NCI-H446 (cell line): ENCODE measurements at places on chromosomes 2 and 18.

- no peak for DNase-seq
Observed at GRCh38 chr2:41924709-41925408, 123.0 kb upstream of the PKDCC start.

GRCh38 chr18:10497206-10497749 is 28.5 kb upstream of the NAPG start:
- no peak for DNase-seq

DNA sequence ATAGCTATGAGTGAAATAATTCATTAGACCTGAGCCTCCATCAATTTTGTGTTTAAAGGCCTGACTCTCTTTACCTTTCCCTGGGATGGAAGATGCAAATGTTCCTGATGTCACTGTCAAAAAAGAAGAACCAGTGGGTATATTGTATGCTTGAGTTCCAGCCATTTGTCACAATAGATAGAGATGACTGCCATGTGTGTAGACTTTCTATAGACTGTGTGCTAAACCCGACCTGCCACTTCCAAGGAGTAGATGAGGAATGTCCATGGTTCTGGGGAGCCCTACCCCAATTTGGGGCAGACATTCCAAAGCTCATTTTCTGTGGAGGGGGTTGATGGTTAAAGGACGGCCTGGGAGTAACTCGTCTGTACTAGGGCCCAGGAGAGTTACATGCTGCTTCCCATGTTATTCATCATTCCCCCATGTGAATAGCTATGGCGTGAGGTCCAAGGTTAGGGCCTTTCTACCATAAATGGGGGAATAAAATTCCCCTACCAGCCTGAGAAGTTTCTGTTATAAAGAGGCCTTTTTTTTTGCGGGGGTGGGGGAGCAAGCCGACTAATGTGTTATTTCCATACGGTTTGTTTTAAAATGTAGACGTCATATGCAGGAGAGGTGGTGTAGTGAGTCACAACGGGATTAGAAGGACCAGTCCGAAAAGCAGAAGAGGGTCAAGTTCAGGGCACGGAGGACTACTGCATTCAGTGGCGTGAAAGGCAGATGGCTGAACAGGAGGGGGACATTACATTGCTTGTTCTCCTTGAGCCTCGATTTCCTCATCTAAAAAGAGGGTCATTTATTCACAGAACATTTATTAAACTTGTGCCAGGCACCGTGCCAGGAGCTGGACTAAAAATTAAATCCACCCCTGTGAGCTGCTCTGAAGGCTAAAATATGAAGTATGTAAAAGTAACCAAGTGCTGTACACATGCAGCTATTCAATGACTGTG is 24.0 kb downstream of the IL1B start:
- DNase-seq = no peak

DNA sequence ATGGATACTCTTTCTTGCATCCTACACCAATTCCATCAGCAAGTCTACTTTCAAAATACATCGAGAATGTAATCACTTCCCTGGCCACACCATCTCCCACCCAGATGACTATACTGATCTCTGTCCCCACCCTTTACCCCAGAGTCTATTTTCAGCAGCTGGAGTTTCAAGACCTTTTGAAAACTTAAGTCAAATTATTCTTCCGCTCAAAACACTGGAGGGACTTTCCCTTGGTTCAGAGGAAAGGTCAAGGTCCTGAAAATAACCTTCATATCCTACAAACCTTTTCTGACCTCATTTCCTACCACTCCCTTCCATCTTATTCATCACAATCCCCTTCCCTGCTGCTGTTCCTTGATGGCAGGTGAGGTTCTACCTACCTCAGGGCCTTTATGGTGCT is 58.8 kb upstream of the LYPD6 start:
- no peak for DNase-seq

- no peak for DNase-seq
Observed at GRCh38 chr2:238632181-238633060, 205.7 kb downstream of the ASB1 start.

DNA sequence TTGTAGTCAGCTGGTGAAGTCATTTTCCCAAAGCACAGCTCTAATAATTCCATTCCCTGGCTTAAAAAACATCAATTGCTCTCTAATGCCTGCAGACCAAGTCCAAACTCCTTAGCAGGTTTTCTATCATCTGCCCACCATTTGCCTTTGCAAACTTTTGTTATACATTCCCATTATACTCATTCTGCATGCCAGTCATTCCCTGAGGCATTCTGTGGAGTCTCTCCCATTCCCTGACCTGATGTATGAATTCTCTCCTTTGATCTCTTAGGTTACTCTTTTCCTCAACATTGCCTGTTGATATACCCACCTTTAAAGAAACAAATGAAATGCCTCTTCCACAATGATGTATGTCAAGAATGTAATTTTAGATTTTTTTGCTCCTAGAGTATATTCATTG is 852.0 kb upstream of the FSHR start:
- DNase-seq = no peak

GRCh38 chr2:190177249-190178040 is 114.9 kb upstream of the MSTN start:
- DNase-seq = no peak

GRCh38 chr18:24326211-24326610 is 71.4 kb downstream of the OSBPL1A start:
- no peak for DNase-seq

DNA sequence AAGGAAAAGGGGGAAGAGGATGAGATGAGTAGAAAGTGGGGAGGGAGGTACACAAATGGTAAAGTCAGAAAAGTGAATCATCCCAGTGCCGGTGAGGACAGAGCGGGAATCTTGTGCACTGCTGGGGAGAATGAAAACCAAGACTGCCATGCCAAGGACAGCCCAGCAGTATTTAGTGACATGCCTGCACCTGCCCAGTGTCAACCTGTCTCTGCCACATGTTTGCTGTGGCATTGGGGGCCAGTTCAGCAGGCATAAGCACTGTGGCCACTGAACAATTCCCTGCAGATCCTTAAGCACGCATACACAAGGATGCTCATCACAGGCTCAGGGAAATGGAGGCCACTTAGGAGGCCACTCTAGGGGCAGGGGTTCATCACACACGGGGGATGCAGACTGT is 5.2 kb upstream of the KCNK3 start:
- no peak for DNase-seq

DNA sequence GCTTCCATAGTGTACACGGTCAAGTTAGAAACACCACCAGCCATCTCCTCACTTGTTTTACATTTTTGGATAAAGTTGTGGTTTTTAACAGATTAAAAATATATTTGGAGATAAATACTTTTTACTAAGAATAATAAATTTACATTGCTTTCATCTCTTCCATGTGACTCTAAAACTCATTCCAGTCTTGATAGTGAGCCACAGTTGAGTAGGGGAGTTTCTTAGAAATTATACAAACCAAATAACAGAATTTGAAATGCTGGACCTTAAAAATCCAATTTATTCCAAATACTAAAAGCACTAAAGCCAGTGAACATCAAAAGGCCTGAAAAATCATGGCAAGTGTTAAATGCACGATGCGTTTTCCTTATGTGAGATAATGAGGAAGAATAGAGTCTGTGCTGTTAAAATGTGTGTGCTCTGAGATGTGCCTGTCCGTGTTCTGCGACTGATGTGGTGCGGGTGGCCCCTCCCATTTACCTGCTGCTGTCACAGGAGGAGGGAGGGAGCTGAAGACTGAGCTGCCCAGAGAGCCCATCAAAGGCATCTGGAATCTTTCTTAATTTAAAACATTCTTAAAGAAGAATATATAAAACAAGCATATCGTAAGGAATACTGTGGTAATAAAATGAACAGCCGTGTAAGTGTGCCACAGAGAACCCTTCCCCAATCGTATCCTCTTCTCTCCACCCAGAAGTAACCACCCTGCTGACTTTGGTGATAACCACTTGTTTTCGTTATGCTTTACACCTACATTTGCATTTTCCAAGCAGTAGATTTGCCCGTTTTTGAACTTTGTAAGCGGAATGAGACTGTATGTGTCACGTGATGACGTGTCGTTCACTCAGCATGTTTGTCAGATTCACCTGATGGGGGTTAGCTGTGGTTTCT is 57.0 kb upstream of the TXNDC2 start:
- DNase-seq = no peak

DNA sequence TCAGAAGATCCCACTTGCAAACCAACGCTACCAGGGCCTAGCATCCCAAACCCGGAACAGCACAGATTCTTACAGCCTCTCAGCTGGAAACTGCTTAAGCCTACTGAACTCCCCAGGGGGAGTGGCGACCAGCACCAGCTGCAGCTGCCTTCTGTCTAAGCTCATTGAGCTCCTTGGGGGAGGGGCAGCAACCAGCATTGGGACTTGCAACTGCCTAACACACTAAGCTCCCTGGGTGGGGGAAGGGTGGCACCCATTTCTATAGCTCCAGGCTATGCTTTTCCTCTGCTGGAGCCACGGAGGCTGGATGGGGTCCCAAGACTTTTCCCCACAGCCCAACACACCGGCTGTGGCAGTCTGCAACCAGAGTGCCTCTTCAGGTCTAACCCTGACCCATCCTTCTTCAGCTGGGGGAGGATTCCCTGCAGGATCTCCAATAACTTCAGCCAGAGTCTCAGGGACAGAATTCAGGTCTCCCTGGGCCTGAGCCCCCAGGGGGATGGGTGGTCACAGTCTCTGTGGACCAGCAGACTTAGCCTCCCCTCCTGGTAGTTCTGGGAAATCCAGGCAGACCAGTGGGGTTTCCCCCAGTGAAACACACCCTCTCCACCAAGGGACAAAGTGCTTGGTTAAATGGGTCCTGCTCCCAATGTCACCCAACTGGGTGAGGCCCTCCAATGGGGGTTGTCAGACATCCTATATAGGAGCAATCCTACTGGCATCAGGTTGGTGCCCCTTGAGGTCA is 45.9 kb upstream of the ITGA4 start:
- peak; percentile 36 for DNase-seq

GRCh38 chr2:143420313-143420712 is 291.1 kb downstream of the ARHGAP15 start:
- no peak for DNase-seq

DNA sequence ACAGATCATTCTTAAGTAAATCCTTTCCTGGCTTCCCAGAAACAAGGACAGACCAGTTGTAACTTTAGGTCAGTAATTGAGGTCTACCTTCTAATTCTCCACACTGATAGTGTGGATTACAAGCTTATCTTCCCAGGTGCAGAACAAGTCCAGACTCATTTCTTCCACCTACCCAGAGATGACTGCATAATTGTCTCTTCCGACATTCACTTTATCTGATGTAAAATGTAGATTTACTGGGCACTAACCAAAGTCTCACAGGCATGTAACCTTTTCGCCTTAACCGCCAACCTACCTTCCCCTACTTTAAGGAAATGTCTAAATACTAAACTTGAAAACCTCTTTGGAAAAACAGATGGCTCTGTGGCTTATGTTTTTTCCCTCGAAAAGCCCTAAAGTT is 96.2 kb downstream of the NCK2 start:
- no peak for DNase-seq

DNA sequence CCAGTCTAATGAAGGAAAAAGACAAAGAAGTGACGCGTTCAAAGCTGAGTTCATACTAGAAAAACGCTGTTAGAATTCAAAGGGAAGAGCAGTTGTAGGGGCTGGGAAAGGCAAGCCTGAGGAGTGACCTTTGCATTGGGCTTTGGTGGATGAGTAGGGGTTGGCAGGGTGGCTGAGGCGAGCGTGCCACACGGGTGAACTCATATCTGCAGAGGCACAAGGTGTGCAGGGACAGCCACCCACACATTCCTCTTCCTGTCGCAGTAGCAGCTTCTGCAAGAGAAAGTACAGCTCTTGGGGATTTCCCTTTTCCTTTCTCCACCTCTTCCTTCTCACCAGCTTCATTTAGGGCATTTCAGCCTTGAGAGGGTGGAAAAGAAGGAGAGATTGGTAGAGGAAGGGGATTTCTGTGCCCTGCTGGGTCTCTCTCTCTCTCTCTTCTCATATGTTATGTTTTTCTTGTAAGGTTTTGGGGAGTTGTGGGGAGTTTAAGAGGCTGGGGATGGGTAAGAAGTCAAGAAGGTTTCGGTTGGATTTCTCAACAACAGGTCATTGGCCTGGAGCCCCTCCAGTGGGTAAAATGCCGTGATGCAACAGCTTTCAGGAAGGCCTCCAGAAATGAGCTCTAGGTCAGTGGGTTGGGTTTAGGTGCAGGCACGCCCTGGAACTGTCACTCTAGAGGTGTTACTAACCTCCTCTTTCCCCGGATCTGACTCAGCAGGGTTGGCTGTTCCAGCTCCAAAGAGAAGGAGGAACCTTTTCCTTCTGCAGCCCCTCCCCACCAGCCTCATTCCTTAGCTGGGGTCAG is 40.1 kb downstream of the ODC1 start:
- DNase-seq = no peak

DNA sequence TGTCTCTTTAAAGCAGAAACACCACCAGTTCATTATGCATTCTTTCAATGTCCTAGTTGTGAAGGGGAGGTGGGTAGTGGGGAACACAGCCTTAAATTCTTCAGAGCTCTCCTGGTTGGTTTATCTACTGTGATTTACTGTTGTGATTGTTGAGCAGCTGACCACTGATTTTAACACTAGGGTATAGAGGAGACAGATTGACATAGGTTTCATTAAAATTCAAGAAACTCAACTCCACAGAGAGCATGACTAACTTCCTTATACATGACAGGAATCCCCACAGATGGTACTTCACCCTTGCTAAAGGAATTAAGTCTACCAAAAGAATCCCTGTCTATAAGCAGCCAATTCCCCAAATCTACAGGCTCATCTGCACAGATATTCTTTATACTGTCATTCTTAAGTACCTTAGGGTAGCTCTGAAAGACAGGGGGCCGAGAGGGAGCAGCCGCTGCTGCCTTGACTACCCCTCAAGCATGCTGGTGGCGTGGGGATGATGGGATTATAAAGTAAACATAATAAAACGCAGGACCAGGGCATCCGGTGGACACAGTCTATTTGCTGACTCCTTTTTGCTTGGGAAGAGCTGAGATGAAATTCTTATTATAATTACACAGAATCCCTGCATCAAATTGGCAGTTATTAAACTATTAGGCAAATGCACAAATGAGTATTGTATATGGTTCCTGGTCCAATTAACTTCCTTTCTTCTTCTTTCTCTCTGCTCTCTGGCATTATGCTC is 1377.6 kb upstream of the PIK3C3 start:
- no peak for DNase-seq

GRCh38 chr2:181253438-181253837 is 203.7 kb upstream of the ITGA4 start:
- DNase-seq = no peak

- DNase-seq = no peak
Observed at GRCh38 chr2:43534569-43534968, 61.3 kb downstream of the THADA start.

DNA sequence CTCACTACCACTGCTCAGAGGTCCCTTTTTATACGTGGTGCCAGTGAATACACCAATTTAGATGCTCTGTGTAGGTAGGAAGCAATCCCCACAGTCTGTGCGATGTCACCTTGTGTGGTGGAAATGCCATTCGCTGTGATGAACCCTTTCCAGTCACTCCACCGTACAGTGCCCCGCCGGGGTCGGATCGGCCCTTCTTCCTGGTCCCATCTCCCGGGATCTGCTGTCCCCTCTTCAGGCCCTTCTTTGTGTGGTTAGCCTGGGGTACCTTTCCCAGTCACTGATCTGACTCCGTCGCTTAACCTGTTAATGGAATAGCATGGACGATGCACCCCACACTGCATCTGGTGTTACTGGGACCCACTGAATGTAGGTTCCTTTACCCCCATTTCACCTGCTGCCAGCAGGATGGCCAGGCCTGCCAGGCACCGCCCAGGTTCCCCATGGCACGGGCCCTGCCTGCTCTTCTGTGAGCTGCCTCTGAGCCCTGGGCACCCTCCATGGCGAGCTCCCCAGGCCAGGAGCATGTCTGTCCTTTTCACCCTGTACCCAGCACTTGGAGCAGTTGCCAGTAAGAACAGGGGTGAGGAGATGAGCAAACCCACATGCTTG is 18.0 kb downstream of the TWIST2 start:
- no peak for DNase-seq
